ENCODE measurements at places on chromosomes 12 and 14.

DNA sequence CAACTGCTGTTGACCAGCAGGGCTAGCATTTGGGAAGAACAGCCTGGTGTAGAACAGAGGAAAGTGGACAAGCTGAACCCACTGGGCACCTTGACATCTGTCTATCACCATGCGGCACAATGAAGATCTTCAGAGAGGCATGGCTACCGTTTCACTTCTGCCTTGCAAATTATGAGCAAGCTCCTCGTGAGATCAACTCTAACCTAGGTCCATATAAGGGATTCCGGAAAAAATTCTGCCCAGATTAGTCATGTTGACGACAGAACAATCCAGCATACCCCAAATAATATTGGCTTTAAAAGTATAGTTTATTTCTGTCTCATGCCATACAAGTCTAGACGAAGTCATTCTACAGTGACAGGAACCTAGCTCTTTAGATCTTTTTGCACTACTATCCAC, 91.6 kb upstream of the ATF7IP start:
- DNase-seq = no peak

DNA sequence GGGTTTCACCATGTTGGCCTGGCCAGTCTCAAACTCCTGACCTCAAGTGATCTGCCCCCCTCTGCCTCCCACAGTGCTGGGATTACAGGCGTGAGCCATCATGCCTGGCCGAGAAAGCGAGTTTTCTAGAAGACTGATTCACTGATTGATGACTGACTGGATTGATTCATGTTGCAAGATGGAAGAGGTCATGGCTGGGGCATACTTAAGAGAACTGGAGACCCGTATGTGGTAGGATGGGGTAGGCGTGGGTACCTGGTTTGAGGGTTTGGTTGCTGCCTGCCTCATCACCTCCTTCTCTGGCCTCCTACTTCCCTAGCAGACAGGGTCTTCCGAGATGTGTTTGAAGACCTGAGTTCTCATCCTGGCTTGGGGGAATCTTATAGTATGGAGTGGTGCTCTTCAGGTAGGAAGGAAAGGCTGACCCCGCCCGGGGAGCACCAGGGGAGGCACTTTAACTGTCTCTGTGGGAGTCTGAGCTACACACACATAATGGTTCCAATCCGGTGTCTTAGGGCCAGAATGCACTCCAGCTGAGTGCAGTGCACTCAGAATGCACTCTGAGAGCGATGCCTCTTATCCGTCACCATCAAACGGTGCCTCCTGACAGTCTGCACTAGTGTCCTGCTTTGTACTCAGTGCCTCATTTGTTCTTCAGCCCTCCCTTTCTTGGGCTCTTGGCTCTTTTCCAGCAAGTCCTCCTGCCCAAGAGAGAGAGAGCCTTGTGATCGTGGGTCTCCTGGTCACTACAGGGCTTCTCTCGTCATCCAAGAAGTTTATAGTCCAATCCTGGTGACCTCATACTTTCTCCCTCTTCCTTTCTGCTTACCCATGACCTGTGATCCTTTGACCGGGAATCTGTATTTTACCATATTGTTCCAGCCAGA, 19.7 kb downstream of the PLEKHG3 start:
- peak; percentile 72 for DNase-seq

GRCh38 chr12:63308671-63309070, 157.7 kb upstream of the AVPR1A start:
- DNase-seq = no peak

DNA sequence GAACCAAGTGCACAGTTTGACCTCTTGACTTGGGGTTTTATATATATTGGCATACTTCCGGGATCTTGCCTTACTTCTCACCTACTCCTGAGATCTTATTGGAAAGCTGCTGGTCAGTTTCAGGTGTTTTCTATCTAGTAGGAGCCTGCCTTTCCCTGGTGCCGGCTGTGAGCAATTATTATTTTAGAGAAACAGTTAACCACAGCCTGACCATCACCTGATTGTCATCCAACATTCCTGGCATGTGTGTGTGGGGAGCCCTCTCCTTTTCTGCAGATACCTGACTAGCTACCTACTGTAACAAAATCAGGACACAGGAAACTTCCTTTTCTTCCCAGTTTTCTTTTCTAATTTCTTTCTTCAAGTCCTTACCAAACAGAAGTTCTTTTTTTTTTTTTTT, 220.4 kb downstream of the ATP23 start:
- DNase-seq = no peak

DNA sequence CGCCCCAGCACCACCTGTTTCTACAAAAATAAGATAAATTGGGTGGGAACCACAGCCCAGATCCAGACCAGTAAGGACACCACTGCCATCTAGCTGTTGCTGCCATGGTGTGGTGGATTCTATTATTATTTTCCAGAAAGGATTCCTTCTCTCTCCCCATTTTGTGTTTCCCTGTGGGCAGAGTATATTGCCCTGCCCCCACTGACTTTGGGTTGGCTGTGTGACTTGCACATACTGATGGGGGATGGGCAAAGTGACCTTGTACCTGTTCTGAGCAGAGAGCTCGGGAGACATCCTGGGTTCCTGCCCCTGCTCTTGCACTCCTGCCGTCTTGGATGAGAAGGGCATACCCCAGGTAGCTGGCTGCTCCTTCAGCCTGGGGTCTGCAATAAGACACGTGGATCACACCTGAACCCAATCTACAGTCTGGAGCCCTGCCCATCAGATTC, 24.3 kb downstream of the MOAP1 start:
- DNase-seq = peak; percentile 29

DNA sequence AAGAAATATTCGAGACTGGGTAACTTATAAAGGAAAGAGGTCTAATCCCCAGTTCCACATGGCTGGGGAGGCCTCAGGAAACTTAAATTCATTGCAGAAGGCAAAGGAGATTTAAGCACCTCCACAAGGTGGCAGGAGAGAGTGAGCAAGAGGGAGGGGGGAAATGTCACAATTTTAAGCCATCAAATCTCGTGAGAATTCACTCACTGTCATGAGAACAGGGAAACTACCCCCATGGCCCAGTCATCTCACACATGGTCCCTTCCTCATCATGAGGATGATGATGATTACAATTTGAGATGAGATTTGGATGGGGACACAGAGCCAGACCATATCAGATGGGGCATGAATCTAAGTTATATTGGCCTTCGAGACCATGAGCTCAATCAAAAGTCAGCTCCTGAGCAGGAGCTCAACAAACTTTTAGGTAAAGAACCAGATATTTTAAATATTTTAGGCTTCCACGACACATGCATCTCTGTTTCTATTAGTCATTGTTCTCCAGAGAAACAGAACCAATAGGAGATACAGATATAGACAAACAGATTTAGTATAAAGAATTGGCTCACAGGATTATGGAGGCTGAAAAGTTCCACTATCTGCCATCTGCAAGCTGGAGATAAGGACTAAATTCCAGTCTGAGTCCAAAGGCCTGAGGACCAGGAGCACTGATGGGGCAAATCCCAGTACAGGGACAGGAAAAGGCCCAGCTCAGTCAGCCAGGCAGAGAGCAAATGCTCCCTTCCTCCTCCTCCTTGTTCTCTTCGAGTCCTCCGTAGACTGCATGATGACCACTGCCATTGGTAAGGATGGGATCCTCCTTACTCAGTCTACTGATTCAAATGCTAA, 24.9 kb downstream of the DGLUCY start:
- DNase-seq = peak; percentile 47

GRCh38 chr14:54083549-54084239, 127.1 kb upstream of the BMP4 start:
- no peak for DNase-seq

GRCh38 chr12:23684121-23684520, 265.3 kb downstream of the SOX5 start:
- no peak for DNase-seq

- no peak for DNase-seq
Observed at GRCh38 chr12:1533205-1533601, 61.2 kb downstream of the FBXL14 start.

GRCh38 chr12:128361400-128361995, 94.5 kb downstream of the TMEM132C start:
- no peak for DNase-seq

- no peak for DNase-seq
Observed at GRCh38 chr12:115763982-115764621, 513.4 kb downstream of the MED13L start.

GRCh38 chr12:85076688-85077430, 40.7 kb downstream of the LRRIQ1 start:
- DNase-seq = peak; percentile 95

GRCh38 chr12:7486512-7486911, 17.1 kb downstream of the CD163 start:
- DNase-seq = no peak

- DNase-seq = no peak
Observed at GRCh38 chr14:61535458-61535857, 159.9 kb upstream of the HIF1A start.

- DNase-seq = no peak
Observed at GRCh38 chr12:2679068-2679815, 115.5 kb upstream of the FKBP4 start.

DNA sequence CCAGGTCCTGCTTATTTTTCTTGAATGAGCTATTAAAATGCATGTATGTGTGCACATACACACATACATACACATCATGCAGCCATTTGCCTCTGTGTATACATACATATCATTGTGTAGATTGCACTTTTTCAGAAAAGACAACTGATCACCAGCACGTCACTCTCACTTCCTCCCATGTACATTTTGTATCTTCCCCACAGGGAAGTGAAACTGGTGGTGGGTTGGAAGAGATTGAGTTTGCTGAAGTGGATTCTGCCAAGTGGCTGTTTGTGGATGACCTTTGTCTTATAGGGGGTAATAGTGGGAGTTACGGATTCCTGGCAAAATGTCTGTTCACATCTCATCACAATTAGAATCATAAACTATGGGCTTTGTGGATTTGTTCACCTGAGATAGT, 448.6 kb downstream of the RAD51B start:
- no peak for DNase-seq

DNA sequence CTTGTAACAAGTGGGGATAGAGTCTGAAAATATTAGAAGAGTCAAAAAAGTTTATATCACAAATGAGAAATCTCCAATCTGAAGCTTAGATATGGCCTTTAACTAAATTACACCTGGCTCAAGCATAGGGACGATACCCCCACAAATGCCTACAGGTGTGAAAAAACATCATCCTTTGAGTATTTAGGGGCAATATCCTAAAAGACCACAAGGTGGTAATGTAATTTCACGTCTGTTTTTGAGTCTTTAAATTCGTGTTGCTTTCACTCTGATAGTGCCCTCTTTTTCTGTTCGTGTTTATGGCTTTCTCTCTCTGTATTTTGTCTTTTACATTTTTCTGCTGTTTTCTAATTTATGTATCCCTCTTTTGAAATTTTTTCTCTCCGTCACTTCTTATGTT, 84.3 kb downstream of the ETNK1 start:
- peak; percentile 14 for DNase-seq

DNA sequence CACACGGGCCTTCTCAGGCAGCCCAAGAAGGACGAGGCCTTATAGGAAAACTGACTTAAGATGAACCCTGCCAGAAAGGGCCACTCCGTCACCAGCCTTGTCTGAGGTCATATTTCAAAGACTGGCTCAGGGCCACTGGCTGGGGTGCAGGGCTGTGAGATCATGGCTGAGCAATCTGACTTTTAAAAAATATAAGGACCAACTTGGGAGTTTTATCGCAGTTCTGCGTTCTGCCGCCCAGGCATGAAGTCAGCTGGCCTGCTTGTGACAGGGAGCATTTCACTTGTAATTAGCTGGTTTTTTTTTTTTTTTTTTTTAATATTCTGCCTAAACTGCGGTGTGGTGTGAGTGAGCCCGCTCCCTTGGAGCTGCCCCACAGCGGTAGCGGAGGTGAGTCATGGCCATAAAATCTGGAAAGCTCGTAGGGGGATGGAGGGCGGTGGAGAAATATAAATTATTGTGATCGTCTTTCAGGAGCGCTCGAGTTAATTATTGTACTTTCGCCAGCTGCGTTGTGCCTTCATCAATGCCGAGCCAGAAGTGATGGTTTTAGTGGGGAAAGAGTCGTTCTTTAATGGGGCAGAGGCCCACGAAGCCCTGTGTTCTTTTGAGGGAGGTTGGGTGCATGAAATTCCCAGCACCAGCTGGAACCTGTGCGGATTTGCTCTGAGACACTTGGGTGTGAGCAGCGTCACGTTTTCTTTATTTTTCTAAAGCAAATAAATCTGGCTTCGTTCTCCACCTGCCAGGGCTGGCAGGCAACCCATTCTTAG, 231.9 kb downstream of the C12orf75 start:
- DNase-seq = peak; percentile 50

GRCh38 chr12:100266585-100266834, 369 bp downstream of the DEPDC4 start:
- DNase-seq = no peak

DNA sequence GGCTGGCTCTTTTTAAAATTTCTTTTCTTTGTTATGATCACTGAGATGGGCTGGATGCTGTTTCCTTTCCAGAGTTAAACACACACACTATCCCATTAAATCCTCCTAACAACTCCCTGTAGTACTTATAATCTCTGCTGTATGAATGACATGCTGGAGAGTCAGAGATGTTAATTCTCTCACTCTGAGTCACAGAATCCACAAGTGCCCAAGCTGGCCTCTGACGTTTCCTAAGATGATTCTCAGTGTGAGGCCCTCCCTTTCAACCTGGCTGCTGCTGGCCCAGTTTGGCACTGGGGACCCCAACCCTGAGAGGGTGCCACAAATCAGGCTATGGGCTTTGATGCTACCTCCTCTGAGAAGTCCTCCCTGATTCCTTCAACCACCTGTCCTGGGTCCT, 5.4 kb downstream of the NOS1 start:
- DNase-seq = peak; percentile 7

DNA sequence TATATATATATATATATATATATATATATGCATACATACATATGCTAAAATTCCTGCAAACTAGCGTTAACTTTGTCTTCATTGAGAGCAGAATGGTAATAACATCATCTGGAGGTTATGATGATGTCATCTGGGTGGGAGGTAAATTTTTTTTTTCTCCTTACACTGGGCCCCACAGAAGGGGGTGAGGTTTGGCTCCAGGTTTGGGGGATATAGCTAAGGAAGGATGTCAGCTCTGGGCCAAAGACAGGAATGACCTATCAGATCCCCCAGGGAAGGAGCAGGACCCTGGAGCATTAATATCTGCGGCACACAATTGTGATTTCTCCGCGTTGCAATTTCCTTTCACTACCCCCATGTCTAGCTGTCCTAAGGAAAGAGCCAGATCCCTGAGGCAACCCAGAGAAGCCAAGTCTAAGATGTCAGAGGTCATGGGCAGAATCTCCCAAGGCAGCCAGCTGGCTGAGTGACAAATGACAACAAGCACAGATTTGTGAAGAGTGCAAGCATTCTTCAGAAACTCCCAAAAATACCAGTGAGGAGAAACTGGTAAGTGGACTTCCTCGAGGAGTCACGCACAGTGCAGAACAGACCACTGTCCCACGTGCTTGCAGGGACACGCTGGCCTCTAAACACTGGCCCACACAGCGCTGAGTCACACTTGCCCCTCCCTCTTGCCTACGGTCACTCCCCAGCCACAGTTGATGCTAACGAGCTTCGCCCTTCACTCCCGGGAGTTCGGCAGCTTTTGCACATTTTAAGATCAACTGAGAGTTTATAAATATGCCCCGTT, 9.9 kb downstream of the UBC start:
- DNase-seq = peak; percentile 94

- peak; percentile 95 for DNase-seq
Observed at GRCh38 chr14:49946320-49947141, 53.6 kb downstream of the ARF6 start.

- no peak for DNase-seq
Observed at GRCh38 chr12:117277875-117278274, 83.6 kb downstream of the NOS1 start.

- peak; percentile 62 for DNase-seq
Observed at GRCh38 chr12:20006871-20007730, 361.2 kb upstream of the PDE3A start.
